ENCODE measurements at places on chromosomes 7 and 10.

- DNase-seq = no peak
Measured at GRCh38 chr7:114084472-114085312, 165.9 kb upstream of the PPP1R3A start.

DNA sequence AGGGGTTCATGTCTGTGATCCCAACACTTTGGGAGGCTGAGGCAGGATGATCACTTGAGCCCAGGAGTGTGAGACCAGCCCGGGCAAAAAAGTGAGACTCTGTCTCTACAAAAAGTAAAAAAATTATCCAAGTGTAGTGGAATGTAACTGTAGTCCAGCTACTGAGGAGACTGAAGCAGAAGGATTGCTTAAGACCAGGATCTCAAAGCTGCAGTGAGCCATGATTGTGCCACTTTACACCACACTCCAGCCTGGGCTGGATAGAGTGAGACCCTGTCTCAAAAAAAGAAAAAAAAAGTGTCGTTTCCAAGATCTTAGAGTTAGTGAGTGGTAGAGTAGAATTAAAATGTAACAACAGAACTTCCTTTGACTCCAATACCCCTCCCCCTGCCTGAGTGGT is 589.4 kb upstream of the MBL2 start:
- no peak for DNase-seq

GRCh38 chr10:470339-471003 is 219.0 kb downstream of the DIP2C start:
- no peak for DNase-seq

- DNase-seq = peak; percentile 17
Measured at GRCh38 chr7:76372984-76373833, 14.4 kb upstream of the YWHAG start.

- no peak for DNase-seq
Measured at GRCh38 chr7:115267503-115267902, 345.6 kb downstream of the MDFIC start.

GRCh38 chr10:5376450-5376849 is 11.7 kb downstream of the UCN3 start:
- no peak for DNase-seq

- DNase-seq = no peak
Measured at GRCh38 chr7:152856351-152856750, 96.8 kb downstream of the ACTR3B start.

DNA sequence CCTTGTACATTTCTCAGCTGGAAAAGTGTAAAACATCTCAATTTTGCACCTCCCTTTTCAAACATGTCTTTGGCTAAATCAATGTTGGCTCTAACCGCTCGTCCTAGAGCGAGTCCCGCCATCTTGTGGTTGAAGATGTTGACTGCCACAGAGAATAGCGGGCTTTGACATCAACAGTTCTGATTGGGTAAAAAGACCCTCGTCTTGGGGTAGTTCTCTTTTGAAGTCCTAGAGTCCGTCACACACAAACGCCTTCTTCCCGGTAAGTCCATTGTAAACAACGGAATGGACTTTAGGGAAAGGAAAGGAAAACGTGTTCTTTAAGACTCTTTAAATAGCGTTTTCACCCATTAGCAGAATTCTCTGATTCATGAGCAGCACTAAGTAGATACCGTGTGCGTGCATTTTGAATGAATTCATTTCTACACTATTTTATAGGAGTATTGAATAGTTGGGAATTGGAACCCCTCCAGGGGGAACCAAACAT is 452 bp upstream of the RPP30 start:
- no peak for DNase-seq

GRCh38 chr7:142112086-142112485 is 568 bp downstream of the MGAM2 start:
- no peak for DNase-seq

- DNase-seq = no peak
Measured at GRCh38 chr10:100204370-100204769, 18.5 kb upstream of the ERLIN1 start.

- DNase-seq = no peak
Measured at GRCh38 chr10:111830359-111830758, 353.2 kb downstream of the GPAM start.
